ENCODE measurements at places on chromosomes 7 and 10. TPM values are rescaled to one million over a fixed set of nuclear protein-coding genes. Genes with fewer than 3 reads are reported as not detected.

Gene UFSP1
- 0.34 TPM for total RNA-seq

Gene ZNF467
- total RNA-seq: 6.8 TPM

Gene METTL27
- total RNA-seq: 0.41 TPM

Gene FOXI2
- total RNA-seq: not detected

Gene CHST3
- total RNA-seq: 8.2 TPM

All from glomerular endothelial cell (primary cell).